ENCODE measurements at places on chromosomes 3 and 15. TPM values are rescaled to one million over a fixed set of nuclear protein-coding genes. Genes with fewer than 3 reads are reported as not detected.

SPCS1 gene
- 184 TPM for total RNA-seq

CCNB2 gene
- 6.1 TPM for total RNA-seq

POPDC2 gene
- 3.8 TPM for total RNA-seq

SEMA3B gene
- total RNA-seq = 4.4 TPM

PP2D1 gene
- not detected for total RNA-seq

CAPN3 gene
- 2.4 TPM for total RNA-seq

MRPL46 gene
- total RNA-seq = 18.1 TPM

RRP9 gene
- 22.3 TPM for total RNA-seq

TMEM89 gene
- not detected for total RNA-seq

LYZL4 gene
- total RNA-seq = not detected

PDCD10 gene
- total RNA-seq = 33.4 TPM

ROPN1 gene
- total RNA-seq = not detected

KBTBD13 gene
- total RNA-seq = not detected

ZSCAN29 gene
- 18.7 TPM for total RNA-seq

FRG2C gene
- not detected for total RNA-seq

ADPGK gene
- total RNA-seq = 46.7 TPM

IL5RA gene
- total RNA-seq = not detected

XIRP1 gene
- not detected for total RNA-seq

Measured in cardiac ventricle fibroblast (primary cell).